ENCODE measurements at places on chromosomes 6 and 20.

GRCh38 chr6:118528129-118528528 is 20.0 kb upstream of the PLN start:
- no peak for DNase-seq

DNA sequence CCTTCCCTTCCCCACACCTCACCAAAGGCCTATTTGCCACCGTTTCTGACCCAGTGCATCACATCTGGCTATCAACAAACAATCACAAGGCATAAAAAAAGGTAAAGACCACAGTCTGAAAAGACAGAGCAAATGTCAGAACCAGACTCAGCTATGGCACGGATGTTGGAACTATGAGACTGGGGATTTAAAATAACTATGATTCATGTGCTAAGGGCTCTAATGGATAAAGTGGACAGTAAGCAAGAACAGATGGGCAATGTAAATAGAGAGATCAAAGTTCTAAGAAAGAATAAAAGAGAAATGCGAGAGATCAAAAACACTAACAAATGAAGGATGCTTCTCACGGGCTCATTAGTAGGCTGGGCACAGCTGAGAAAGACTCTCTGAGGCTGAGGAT is 99.5 kb downstream of the LAMP5 start:
- no peak for DNase-seq

DNA sequence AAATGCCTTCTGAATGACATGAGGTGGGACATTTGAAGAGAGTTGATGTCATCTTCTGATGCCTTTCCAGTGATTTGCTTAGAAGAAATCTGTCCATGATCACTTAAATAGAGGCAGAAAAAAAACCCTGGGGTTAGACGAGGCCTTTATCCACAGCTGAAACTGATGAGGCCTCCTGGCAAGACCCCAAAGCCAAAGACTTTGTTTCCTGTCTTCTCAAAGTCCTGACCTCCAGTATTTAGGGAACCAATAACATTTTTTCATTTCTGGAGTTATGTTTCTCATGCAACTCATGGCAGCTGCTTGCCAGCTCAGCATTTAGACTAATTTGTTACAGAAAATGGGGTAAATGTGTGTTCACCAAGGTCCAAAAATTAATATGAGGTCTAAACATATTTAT is 248.0 kb upstream of the PRDM1 start:
- DNase-seq, result no peak

DNA sequence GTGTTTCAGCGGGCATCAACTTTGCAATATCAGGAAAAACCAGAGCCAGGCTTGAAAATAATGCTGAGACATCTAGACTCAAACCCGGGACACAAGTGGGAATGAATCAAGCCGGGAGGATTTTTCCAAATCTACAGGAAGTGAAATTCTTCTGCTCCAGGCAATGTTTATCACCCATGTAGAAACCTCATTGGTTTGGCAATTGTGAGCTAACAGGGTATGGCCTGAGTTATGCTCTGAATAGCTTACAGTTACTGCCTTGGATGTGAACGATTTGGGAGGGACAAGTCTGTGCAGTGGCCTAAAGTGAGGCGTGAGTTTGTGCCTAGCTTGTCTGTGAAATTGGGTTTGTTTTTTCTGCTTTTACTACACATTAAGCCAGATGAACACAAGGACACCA is 87.4 kb downstream of the PCSK2 start:
- no peak for DNase-seq

GRCh38 chr6:132974122-132974521 is 159.8 kb downstream of the RPS12 start:
- no peak for DNase-seq

GRCh38 chr6:3687847-3688246 is 63.7 kb downstream of the PXDC1 start:
- no peak for DNase-seq

- DNase-seq, result no peak
These were observed 184.3 kb upstream of the CST7 start for GRCh38 chr20:24764794-24765202.

- no peak for DNase-seq
These were observed 24.0 kb downstream of the SLC26A8 start for GRCh38 chr6:36000451-36000850.

GRCh38 chr6:146857980-146858347 is 259.2 kb downstream of the ADGB start:
- no peak for DNase-seq

- DNase-seq, result peak; percentile 39
These were observed 82.2 kb downstream of the MYO6 start for GRCh38 chr6:75830959-75831885.

GRCh38 chr6:108715832-108716231 is 132.4 kb upstream of the ARMC2 start:
- no peak for DNase-seq

GRCh38 chr20:40196846-40197436 is 492.1 kb downstream of the MAFB start:
- DNase-seq, result no peak

GRCh38 chr20:45823949-45824835 is 2.9 kb downstream of the TNNC2 start:
- peak; percentile 69 for DNase-seq

DNA sequence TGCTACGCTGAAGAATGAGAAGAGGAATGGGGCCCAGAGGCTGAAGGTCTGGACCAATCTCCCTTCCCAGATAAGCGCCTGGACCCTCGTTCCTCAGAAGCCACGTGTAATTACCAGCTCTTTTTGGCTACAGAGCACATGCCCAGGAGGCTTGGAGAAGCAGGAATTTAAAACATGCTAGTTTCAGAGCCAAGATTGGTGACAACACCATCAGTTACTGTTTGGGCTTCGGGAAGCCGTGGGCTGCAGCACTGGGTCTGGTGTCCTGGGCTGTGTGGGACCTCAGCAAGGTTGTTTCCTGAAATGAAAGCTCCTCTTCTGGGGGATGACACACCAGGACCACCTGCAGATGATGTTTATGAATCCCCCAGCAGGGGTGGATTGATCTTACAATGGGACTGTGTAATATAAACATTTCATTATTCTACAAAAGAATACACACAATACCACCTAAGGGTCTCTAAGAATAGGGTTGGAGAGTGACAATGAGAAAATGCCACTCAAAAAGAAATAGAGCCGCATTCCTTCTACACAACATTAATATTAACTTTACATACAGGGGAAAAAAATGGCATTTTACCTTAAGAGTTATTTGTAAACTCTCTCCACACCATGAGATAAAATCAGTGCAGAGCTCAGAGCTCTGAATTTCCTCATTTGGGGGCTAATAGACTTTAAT is 207.8 kb upstream of the FOXQ1 start:
- no peak for DNase-seq

DNA sequence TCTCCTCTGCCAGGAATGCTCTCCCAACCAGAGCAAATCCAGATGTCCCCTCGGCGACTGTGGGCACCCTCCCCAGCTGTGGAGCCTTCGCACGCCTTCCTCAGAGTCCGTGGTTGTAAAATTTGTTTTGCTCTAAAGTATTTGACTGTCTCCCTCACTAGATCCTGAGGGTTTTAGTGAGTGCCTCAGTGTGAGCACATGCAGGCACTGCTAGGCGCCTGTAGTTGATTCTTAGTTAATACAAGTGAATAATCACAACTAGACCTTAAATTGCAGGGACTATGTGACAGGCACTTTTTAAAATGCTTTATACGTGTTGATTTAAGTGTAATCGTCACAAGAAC is 680 bp upstream of the MTCH1 start:
- DNase-seq, result no peak

- DNase-seq, result no peak
These were observed 149.5 kb downstream of the DOK5 start for GRCh38 chr20:54624706-54625390.

DNA sequence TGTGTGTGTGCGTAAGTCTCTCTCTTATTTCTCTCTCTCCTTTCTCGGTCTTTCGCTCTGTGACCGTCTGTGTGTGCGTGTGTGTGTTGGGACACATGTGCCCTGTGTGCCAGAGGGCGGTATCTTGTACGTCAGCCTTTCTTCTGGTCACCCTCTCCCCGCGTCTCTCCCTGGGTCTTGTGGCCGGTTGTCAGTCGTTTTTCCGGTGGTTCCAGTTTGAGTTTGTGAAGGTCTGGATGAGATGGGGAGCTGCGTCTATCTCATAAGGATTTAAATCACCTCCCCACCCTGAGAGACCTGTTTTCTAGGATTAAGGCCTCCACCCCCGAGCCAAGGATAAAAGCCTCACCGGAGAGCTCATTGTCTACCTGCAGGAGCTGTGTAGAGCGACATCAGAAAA is 295.5 kb upstream of the ZNF337 start:
- no peak for DNase-seq

- DNase-seq, result no peak
These were observed 179.1 kb downstream of the SLC35F1 start for GRCh38 chr6:118086159-118086558.

GRCh38 chr20:11261533-11262000 is 587.8 kb upstream of the JAG1 start:
- no peak for DNase-seq

DNA sequence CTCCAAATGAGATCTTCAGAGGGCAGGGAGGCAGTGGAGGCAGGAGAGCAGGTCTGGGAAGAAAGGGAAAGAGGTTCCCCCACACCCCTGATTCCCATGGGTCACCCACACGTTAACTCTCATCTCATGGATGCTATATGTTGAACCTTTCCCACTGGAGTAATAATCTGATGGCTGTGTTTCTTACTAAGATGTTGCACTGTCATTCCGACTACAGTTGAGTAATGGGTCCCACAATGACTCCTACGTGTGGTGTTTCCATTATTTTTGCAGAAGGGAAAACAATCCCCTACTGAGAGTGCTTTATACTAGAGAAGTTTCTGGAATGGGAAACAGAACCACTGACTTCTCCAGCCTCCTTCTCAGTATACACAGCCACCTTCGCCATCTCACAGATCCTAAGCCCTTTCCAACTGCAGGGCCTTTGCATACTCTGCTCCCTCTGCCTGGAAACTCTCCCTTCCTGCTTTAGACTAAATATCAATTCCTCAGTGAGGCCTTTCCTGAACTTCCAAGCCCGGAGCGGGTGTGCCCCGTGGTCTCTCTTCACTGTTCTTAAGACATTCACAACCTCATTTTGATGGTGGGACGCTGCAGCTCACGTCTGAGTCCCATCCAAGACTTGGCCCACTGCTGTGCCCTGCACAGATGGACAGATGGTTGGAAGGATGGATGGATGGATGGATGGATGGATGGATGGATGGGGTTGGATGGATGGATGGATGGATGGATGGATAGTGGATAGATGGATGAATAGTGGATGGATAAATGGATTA is 238.6 kb upstream of the PMEPA1 start:
- DNase-seq, result no peak

GRCh38 chr6:36714511-36714910 is 16.9 kb downstream of the RAB44 start:
- peak; percentile 2 for DNase-seq

GRCh38 chr20:38870733-38871559 is 55.3 kb upstream of the FAM83D start:
- peak; percentile 45 for DNase-seq

GRCh38 chr20:32993496-32994050 is 10.7 kb downstream of the SUN5 start:
- peak; percentile 38 for DNase-seq

DNA sequence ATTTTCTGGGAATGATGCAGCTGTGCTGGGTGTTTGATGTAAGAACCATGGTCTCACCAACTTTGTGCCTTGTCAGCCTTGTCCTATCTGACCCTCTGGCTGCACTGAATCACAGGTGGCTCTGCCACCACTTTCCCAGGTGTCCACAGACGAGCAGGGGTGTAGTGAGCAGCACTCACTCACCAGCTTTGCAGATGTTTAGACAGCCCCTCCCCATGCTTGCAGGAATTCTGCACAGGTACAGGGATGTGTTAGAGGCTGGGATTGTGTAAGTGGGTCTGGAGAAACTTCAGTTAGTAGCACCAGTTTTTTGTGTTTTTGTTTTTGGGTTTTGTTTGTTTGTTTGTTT is 88.2 kb upstream of the NAA20 start:
- DNase-seq, result no peak

GRCh38 chr6:1695546-1696462 is 86.1 kb downstream of the FOXC1 start:
- DNase-seq, result no peak

DNA sequence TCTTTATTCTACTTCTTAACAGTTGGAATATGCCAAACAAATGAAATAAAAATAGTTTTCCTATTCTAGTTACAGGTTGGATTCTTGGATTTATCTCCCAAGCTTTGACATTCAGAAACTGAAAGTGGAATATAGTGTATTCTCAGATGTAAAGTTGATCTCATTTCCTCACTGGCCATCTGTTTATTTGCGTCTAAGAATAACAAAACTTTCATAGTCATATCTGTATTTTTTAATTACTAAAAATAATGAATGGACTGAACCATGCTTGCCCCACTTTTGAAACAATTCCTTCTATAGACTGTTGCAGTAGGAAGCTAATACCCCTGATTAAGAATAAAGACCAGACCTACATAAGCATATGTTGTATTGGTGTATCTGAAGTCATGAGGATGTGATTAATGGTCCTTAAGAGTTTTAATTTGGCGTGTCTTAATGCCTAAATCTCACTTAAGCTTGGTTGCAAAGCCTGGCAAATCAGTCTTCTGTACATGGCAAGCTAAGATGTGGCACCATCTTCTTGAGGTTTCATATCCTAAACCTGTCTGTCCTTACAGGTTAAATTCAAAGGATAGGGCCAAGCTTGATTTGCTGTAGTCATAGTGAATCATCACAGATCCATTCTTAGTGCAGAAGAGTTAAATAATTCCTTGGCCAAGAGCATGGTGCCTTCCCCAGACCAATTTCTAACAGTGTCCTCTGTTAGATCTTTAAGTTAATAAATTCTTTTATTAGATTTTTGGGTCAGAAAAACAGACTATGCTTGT is 58.9 kb downstream of the FOXO3 start:
- DNase-seq, result no peak

DNA sequence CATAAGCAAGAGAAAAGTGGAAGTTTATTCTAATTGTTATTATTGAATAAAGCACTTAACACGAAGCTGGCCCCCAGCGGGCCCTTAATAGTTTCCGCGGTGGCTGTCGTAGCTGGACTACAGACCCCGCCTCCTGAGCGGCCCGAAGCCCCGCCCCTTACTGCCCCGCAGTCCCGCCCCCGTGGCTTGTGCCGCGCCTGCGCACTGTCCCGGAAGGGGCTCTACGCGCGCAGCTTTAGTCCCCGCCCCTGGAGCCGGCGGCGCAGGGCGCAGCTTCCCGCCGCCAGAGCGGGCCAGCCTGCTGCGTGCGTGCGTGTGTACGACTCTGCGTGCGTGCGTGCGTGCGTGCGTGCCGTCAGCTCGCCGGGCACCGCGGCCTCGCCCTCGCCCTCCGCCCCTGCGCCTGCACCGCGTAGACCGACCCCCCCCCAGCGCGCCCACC is at the start of gene VAPB:
TSS of gene VAPB (plus strand) at position 348 of the 442 bp plus-strand sequence. CDS start 231 bp downstream, outside the sequence.
- DNase-seq, result peak; percentile 96

GRCh38 chr6:117229870-117230269 is 35.5 kb upstream of the VGLL2 start:
- no peak for DNase-seq

DNA sequence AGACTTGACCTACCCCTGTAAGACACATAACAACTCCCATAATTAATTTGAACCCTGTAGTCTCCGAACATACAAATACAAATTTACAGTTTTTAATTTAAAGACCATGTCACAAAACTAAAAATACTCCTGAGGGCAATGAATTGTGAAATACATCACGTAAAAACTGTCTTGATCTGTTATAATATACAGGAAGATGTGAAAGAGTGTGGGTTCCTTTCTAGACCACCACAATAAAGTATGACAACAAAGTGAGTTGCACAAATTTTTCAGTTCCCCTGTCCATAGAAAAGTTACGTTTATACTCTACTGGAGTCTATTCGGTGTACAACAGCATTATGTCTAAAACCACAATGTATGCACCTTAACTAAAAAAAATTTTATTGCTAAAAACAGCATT is 11.0 kb upstream of the BLOC1S5 start:
- DNase-seq, result no peak

All from activated naive CD4-positive, alpha-beta T cell treated with anti-CD3 and anti-CD28 coated beads for 36 hours (primary cell).